ENCODE measurements at places on chromosomes 2 and 18. TPM values are rescaled to one million over a fixed set of nuclear protein-coding genes. Genes with fewer than 3 reads are reported as not detected.

The PSMA8 gene
- 1.7 TPM for polyA plus RNA-seq

The NAGK gene
- 73.8 TPM for polyA plus RNA-seq

The PPP4R1 gene
- polyA plus RNA-seq, result 10.2 TPM

The ELOA2 gene
- not detected for polyA plus RNA-seq

The SPC25 gene
- polyA plus RNA-seq, result not detected

The KCNIP3 gene
- not detected for polyA plus RNA-seq
